ENCODE measurements at places on chromosomes 5 and 9. TPM values are rescaled to one million over a fixed set of nuclear protein-coding genes. Genes with fewer than 3 reads are reported as not detected.

GRCh38 chr5:125612181-125612721 is 811.0 kb upstream of the GRAMD2B start:
- DNase-seq, result no peak

- no peak for DNase-seq
These were observed 222.3 kb downstream of the YTHDC2 start for GRCh38 chr5:113735751-113736150.

GRCh38 chr9:133991964-133992779 is at the start of gene VAV2:
VAV2 (minus strand) TSS chr9:133992324; CDS start chr9:133992278, 46 bp downstream.
- DNase-seq, result no peak

- no peak for DNase-seq
These were observed 22.6 kb downstream of the DBH start for GRCh38 chr9:133658442-133659431.

DNA sequence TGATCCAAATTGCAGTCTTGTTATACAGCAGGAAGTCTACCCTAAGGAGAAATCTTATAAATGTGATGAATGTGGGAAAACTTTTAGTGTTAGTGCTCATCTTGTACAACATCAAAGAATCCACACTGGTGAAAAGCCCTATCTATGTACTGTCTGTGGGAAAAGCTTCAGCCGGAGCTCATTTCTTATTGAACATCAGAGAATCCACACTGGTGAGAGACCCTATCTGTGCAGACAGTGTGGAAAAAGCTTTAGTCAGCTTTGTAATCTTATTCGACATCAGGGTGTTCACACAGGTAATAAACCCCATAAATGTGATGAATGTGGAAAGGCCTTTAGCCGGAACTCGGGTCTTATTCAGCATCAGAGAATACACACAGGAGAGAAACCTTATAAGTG is 10.4 kb downstream of the ZNF189 start:
- no peak for DNase-seq

DNA sequence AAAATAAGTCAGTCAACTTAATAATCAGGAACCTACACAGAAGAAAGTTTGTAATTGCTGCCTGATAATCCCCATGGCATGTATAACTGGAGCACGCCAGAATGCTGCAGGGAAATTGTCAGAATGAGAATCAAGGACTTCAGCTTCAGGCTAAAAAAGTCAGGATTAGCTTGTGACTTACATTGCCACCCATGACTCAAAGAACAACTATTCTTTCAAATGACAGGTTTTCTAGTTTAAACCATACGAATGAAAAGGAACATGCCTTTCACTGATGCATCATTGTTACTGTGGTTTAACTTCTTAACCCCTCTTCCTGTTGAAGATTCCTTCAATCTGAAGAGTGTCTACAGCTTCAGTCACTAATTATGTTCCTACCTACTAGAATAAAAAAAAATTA is 112.4 kb downstream of the ISL1 start:
- no peak for DNase-seq

DNA sequence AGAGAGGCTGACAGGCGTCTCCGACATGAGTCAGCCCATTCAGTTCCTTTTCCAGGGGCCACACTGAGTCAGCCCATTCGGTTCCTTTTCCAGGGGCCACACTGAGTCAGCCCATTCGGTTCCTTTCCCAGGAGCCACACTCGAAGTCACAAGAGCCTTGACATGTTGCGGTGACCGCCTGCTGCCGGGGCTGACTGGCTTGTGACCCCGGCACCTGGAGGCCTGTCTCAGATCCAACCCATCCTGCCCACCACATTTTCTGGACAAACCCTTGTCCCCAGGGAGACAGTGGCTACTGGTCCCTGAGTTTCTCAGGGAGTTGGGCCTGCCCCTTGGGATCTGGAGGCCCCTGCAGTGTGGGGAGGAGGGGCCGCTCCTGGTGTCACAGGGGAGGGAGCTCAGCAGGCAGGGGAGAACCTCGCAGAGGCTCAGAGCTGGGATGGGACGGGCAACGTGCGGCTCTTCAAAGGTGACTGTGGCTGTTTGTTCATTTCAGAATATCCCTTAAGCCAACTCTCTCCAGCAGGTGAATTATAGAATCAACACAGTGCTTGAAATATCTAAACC is 40.5 kb upstream of the LPCAT1 start:
- no peak for DNase-seq

GRCh38 chr5:150411245-150411979 is 1.3 kb downstream of the CD74 start:
- no peak for DNase-seq

GRCh38 chr9:21070171-21070571 is 7.6 kb downstream of the IFNB1 start:
- peak; percentile 9 for DNase-seq

- no peak for DNase-seq
These were observed 95.3 kb upstream of the IER5L start for GRCh38 chr9:129273136-129273895.

GRCh38 chr5:61624553-61625136 is 292.6 kb downstream of the ZSWIM6 start:
- no peak for DNase-seq

- no peak for DNase-seq
These were observed 2.5 kb upstream of the PGGT1B start for GRCh38 chr5:115265220-115265619.

- DNase-seq, result no peak
These were observed 65.1 kb downstream of the VAV2 start for GRCh38 chr9:133927041-133927440.

- no peak for DNase-seq
These were observed 23.1 kb upstream of the NSMF start for GRCh38 chr9:137482094-137482781.

DNA sequence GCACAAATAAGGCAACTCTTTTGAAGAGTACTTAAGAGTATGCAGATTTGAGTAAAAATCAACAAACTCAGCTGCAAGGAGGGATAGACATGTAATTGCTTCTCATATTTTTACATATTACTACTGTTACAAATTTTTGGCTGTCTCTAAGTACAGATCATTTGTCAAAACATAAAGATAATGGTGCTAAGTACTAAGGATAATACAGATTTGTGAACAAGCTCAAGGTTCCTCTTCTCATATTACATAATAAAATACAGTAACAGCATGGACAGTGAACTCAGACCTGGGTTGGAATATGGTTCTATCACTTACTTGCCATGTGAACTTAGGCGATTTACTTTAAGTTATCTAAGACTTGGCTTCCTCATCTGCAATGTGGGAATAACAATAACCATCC is 168.0 kb downstream of the AP3B1 start:
- no peak for DNase-seq

GRCh38 chr9:8926461-8926860 is 1126.9 kb upstream of the DMAC1 start:
- no peak for DNase-seq

DNA sequence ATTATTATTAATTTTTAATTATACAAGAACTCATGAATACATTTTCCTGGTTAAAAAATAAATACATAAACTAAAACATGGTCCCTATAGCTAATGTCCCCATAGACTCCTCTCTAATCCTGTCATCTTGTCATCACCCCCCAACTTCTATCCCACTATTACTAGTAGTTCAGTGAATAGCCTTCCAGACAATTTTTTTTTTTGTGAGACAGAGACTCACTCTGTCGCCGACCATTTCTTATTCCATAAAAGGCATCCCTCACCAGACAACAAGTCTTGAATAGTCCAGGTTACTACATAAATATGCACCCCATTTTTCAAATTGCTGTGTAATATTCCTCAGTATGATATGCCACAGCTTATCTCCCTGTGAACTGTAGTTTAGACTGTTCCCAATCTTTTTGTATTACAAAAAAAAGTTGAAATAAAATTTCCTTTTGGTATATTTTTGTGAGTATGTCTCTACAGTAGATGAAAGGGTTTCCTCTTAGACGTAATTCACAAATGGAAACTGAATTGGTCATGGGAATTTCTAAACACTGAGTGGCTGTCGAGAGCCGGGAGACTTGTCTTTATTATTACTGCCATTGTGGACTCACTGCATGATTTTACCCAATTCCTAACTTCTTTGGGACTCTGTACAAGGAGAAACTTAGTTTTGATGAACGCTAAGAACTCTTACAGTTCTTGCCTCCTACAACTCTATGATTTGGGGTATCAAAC is 6.4 kb upstream of the ABLIM3 start:
- no peak for DNase-seq

- DNase-seq, result no peak
These were observed 13.8 kb upstream of the COL15A1 start for GRCh38 chr9:98929895-98930341.

GRCh38 chr5:136890431-136891148 is 525.2 kb upstream of the TRPC7 start:
- no peak for DNase-seq

DNA sequence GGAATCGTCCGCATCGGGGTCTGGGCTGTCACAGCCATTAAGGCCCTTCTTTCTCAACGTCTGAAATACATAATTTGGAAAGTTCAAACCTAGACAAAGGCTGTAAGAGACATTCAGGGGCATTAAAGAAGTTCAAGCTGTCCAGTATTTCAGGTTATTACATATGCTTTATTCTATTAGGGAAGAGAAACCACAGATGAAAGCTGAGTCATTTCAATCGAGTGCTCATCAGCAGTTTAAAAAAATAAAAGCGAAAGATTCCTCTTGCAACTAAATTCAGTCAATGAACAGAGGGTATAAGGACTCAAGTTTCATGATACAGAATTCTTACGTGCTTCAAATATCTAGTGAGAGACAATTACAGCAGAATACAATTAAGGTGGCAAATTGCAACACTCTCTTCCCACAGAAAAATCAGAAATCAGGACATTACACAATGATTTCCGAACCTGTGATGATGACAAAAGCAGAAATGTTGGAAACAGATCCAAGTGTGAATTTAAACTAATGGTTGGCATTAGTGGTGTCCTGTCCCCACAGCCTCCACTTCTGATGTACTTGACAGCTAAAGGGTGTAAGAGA is 121.6 kb downstream of the MEF2C start:
- no peak for DNase-seq

DNA sequence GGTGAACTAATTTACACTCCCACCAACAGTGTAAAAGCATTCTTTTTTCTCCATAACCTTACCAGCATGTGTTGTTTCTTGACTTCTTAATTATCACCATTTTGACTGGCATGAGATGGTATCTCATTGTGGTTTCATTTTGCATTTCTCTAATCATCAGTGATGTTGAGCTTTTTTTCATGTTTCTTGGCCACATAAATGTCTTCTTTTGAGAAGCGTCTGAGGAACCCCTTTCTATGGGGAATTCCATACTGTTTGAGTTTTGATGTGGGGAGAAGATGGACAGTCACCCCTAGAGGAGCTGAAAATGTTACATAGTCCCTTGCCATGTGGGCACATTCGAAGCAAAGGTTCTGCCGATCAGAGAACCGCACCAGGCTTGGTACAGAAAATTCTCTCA is 207.0 kb upstream of the SLC30A5 start:
- no peak for DNase-seq

- DNase-seq, result no peak
These were observed 121.0 kb downstream of the NREP start for GRCh38 chr5:111635916-111636570.

GRCh38 chr5:3217771-3218495 is 377.7 kb upstream of the IRX1 start:
- no peak for DNase-seq

DNA sequence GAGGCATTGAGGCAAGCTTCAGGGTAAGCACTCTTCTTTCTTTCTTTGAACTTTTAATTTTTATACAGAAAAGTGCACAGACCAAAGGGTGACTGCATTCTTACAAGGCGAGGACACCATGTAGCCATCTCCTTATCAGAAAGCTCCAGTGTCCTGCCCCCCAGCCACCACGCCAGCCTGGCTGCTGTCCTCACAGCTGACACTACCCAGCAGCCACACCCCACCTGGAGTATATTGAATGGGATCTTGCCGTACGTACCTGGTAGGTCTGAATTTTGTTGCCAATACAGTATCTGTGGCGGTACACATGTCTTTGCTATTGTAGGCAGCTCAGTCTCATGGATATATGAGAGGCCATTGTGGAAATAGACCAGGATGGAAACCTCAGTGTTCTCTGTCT is 284.0 kb upstream of the IRX2 start:
- DNase-seq, result no peak

DNA sequence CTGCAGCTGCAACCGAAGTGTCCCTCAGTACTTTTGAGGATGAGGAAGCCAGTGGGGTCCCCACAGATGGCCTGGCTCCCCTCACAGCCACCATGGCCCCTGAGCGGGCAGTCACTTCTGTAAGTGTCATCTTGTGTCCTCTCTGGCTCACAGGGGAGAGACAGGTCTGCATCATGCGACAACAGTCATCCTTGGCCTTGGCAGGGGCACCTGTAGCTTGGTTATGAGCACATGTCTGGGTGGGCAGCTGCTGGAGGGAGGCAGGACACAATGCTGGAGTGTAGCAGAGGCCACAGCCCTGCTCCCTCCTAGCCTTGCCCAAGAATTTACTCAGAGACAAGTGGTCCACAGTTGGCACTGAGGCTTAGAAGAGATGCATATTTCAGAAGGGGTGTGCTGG is 71.7 kb downstream of the COL15A1 start:
- DNase-seq, result no peak

GRCh38 chr9:127613583-127613954 is 1.5 kb downstream of the STXBP1 start:
- DNase-seq, result no peak

DNA sequence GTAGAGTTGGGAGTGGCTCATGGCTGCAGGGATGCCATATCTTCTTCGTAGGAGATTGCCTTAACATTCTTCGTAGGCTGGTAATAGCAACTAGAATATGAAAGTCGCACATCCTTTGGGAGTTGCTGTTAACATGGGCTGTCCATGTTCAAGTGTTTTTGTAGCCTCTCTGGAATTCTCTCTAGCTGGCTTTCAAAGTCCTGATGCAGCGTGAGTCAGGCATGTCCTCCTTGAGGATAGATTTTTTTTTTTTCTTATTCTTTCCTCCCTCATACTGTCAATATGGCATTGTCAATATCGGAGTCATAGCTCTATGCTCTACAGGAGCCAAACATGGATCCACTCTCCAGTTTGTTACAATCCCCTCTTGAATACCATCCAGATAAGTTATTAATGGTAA is 494.8 kb upstream of the WWC1 start:
- no peak for DNase-seq

DNA sequence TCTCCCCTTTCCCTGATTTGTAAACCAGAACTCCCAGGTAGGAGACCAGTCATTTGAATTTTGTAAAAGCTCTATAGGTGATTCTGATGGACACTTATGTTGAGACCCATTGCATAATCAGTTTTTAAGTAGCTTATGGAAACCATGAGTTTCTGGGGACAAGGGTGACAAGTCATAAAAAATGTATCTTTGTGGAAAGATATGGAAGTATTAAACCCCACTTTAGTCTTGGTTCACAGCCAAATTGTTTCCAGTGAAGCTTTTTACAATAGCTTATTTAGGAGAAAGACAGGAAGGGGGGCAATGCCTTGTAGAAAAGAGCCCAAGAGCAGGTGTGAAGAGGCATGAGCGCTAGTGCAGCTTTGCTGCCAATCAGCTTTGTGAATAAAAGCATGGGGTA is 453 bp upstream of the CCL28 start:
- no peak for DNase-seq

The ACOT12 gene
- 0.94 TPM for polyA plus RNA-seq

The ASPN gene
- polyA plus RNA-seq, result 8.5 TPM

The KLHL3 gene
- polyA plus RNA-seq, result 22.9 TPM

The TAL2 gene
- polyA plus RNA-seq, result 2.1 TPM

The MAMDC4 gene
- polyA plus RNA-seq, result 11.8 TPM

The CER1 gene
- polyA plus RNA-seq, result 0.24 TPM

The IFNK gene
- not detected for polyA plus RNA-seq

The ANKS6 gene
- polyA plus RNA-seq, result 29.0 TPM

The C9 gene
- polyA plus RNA-seq, result 0.24 TPM
